ENCODE measurements at places on chromosomes 3 and 15.
A peak's percentile ranks its signal among the peaks of the same experiment; 100 is the strongest.

DNA sequence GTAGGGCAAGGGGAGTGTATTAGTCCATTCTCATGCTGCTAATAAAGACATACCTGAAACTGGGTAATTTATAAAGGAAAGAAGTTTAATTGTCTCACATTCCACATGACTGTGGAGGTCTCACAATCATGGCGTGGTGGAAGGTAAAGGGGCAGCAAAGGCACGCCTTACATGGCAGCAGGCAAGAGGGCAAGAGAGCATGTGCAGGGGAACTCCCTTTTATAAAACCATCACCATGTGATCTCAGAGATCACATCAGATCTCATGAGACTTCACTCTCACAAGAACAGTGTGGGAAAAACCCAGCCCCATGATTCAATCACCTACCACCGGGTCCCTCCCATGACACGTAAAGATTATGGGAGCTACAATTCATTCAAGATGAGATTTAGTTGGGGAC is 41.4 kb downstream of the SUMF1 start:
- no peak for DNase-seq

GRCh38 chr3:46478341-46478740 is 13.6 kb upstream of the LTF start:
- DNase-seq = no peak

GRCh38 chr3:908839-909238 is 184.0 kb upstream of the CNTN6 start:
- no peak for DNase-seq

DNA sequence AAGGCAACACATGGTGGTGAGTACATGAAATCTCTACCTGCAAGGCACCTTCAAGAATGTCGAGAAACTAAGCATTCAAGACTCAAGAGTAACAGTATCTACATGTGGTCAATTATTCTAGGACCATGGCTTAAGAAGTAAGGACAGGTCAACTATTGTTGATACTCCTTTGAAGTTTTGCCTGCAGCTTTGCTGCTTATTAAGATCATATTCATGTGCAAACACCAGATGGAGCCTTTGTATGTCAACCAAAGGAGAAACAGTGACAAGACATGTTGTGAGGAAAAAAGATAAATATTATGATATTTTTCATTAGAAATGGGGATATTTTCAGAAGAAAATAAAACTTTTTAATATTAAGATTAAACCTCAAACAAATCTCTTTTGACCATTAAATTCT is 52.3 kb upstream of the FGF7 start:
- peak; percentile 16 for DNase-seq

DNA sequence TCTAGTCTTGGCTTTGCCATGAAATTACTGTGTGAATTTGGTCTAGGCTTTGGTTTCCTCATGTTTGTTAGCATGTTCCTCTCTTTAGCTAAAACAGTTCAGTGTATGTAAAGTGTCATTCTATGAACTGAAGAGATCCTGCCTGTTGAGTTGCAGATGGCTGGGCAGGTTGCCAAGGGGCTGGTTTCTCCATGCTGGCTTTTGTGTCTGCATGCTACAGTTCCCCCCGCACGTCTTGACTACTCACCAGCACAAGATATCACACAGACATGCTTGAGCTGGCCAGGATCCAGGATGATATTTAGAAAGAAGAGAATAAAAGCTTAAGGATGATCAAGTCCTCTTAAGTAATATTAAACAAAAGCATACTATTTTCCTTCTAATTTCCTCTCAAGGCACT is 90.2 kb downstream of the CERS3 start:
- no peak for DNase-seq

DNA sequence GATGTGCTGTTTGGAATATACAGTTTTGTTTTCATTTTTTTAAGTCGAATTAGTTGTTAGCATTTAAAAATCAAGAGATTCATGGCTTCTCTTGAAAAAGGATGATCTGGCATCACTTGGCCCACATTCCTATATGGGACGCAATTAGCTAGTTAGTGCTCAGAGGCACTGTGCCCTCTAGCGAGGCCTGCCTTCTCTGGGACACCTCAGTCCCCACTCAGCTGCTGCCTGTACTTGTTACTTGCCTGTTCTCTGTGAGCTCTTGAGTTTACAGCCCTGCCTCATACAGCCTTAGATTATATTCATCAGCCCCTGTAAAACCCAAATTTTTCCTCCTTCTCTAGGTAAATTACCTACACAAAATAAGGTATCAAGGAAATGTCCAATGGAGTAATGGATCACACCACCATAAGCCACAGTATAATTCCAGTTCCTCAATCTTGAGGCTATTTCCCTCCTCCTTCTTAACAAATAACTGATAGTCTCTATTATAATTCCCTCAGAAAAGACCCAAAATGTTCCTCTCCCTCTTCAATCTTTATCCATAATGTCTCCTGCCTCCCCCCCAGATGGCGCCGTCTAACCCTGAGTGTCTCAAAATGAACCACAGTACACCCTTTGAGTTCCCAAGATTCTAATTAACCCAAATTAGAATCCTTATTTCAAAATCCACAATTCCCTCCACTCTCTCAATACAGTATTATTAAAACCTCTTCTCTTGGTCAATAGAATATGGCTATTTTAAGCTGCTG is 2.7 kb downstream of the ZMAT3 start:
- peak; percentile 34 for DNase-seq

- no peak for DNase-seq
These were observed 205.3 kb downstream of the CTNNB1 start for GRCh38 chr3:41404582-41404981.

Data from hematopoietic multipotent progenitor cell treated with erythropoietin and hydrocortisone succinate and interleukin-3 and kit ligand, for 17 days (in vitro differentiated cells).